ENCODE measurements at places on chromosomes 6 and 20.

DNA sequence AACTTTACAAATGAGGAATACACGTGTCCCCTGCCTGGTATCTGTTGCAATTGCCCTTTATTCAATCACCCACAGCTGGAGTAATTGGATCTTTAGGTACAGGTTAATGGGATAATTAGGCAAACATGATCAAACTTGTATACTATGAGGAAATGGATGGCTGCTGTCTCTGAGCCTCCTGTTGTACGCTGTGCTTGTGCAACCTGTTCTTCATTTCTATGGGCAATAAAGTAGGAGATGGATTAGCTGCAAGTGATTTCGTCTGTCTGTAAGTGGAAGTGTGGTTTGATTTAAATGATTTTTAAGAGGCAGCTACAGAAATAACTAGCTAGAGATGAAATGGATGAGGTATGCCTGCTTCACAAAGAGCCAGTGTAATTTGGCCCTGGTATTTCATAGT is 474.1 kb downstream of the RNF144B start:
- H3K27ac ChIP-seq = no peak overlapping the region
- H3K4me1 ChIP-seq = no peaks in the 10 kb centered on the region
- no peaks in the 10 kb centered on the region for H3K36me3 ChIP-seq
- DNase-seq = peak; percentile 6

- H3K27me3 ChIP-seq = no peaks in the 10 kb centered on the region
- H3K27ac ChIP-seq = no peak overlapping the region
- DNase-seq = no peak
Observed at GRCh38 chr6:152093711-152094110, 286.2 kb downstream of the ESR1 start.

- H3K27ac ChIP-seq = peak overlapping the region; percentile 88
- H3K27me3 ChIP-seq = no peaks in the 10 kb centered on the region
- H3K4me1 ChIP-seq = peaks cover 6% of the 10 kb centered on the region
Observed at GRCh38 chr6:31402324-31403282, 792 bp upstream of the MICA start.

DNA sequence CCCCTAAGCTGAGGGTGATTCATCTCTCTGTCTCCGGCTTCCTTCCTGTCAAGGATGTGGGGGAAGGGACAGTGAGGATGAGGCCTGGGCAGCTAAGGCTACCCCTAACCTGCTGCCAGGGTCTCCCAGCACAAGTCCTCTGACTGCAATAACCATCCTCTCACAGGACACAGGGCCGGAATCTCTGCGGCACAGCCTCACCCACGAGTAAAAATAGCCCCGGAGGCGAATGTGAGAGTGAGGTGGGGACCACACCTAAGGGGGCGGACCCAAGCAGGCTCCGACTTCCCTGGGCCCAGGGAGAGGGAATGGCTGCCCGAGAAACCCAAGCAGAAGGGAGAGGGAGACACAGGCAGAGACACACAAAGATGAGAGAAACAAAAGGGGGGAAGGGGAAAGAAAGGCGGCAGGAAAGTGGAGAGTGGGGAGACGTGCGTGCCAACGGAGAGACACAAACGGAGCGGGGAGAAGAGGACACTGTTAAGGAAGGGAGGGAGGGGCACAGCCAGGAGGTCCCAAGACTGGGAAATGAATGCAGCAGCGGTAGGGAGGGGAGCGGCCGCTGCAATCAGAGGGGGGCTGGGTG is 1.4 kb downstream of the CLIC1 start:
- peak overlapping the region; percentile 94 for H3K27ac ChIP-seq
- H3K36me3 ChIP-seq = peaks cover 14% of the 10 kb centered on the region
- H3K4me3 ChIP-seq = peak overlapping the region; percentile 78

DNA sequence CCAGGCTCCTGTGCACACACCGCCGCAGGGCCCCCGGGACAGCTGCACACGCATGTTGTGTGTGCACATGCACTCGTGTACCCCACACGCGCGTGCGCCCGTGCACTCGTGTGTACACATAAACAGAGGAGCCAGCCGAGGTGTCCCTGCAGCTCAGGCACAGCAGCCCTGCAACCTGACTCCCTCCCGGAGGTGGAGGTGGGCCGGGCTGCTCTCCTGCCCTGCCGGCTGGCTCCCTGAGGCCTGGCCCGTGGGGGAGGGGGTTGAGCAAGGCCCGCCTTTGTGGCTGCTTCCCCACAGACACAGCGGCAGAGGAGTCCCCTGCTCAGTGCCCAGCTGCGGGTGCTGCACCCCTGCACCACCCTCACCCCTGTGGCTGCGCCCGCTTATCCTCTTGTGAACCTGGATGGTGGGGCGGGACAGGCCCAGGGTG is 624 bp downstream of the RBBP8NL start:
- H3K4me3 ChIP-seq = peak overlapping the region; percentile 20
- no peak overlapping the region for H3K27ac ChIP-seq
- DNase-seq = peak; percentile 19
- no peaks in the 10 kb centered on the region for H3K36me3 ChIP-seq
- no peaks in the 10 kb centered on the region for H3K27me3 ChIP-seq

DNA sequence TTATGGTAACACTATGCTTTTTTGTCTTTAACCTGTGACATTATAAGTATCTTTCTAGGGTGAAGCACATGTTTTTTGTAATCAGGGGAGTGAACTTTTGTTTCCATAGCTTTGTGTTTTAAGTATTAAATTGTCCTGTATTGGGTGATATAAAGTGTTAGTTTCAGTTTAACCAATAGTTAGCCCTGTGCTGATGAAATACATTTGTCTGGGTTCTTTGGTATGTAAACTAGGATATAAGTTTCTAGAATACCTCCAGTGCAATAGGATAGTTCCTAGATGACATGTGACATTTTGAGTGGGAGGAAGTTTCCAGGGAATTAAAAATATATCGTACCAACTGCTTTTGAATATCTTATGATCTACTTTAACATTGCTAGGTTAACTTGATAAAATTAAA is 611.0 kb upstream of the MARCKS start:
- H3K27ac ChIP-seq = no peak overlapping the region
- H3K36me3 ChIP-seq = no peaks in the 10 kb centered on the region
- no peak for DNase-seq
